ENCODE measurements at places on chromosomes 5 and 9.

DNA sequence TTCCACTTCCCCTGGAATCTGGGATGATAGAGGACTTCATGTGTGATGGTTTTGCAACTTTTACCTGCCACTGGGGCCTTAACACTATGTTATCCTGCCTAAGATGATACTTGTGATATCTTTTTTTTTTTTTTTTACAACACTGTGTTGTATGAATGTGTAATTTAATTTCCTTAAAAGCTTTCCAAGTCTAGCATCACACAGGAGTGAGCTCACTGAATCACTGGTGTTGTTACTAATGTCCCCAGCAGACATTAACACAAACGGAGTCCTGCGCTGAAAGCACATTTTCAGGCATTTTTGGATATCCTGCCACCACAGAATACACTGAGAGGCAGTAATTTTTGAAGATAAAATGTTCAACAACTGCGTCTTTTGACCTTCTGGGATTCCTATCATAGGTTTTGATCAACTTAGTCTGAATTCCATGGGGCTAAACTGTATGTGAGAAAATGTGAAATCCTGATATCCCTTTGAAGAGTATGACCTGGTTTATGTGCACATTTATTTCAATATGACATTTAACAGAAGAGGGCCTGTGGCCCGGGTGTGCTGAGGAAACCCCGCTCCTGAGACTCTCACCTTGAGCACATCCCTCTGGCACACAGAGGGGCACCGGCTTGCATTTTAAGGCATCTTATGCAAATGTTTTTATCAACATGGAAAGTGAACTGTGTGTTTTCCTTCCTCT lies 118.0 kb downstream of the FSTL4 start:
- no peak for DNase-seq

- DNase-seq = no peak
Measured at GRCh38 chr5:35284364-35284763, 54.1 kb upstream of the PRLR start.

DNA sequence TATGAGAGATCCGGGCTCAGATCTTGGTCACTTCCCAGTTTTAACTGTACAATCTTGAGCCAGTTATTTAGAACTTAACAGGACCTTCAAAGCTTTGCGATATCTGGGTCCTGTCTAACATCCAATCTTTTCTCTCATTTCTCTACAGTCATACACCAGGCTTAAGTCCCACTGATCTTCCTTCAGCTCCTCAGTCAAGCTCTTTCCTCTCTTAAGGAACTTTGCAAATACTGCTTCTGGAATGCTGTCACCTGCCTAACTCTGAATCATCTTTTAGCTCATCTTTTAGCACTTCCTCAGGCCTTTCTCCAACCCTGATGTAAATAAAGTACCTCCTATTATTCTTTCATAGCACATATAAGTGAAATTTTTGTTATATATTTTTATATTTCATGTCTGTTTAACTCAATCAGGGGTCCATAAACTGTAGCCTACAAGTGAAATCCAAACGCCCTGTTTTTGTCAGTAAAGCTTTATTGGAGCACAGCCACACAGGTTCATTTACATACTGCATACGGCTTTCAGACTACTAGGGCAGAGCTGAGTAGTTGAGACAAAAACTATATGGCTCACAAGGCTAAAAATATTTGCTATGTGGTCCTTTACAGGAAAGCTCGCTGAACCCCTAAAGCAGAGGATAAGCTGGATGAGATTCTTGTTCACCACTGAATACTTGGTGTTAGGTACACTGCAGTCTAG lies 63.5 kb downstream of the MEF2C start:
- no peak for DNase-seq

DNA sequence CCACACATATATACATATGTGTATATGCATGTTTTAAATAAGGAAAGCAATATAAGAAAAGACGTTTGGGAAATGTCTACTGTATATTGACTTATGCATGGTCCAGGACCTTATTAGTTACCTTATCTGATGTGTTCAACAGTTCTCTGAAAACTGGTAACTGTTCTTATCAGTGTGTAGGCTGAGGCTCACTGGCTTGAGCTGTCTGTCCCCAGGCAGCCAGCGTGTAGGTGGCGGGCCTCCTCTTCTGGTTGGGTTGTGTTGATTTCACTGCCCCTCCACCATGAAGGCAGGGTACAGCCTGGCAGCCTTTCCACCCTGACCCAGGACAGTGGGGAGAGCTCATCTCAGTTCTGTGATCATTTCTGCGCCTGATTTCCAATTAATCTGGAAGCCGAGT lies 38.7 kb upstream of the SEMA4D start:
- DNase-seq = no peak

GRCh38 chr5:36178524-36178890 lies 26.6 kb downstream of the SKP2 start:
- DNase-seq = no peak

GRCh38 chr5:77353251-77353650 lies 138.9 kb downstream of the WDR41 start:
- no peak for DNase-seq

- DNase-seq = no peak
Measured at GRCh38 chr9:81083854-81084512, 605.4 kb downstream of the TLE1 start.

Measured in stimulated activated CD8-positive, alpha-beta memory T cell treated with anti-CD3 and anti-CD28 coated beads, Interleukin-7, amount 100 ng/mL, for 1 hour (primary cell).